Foreskin keratinocyte (primary cell): ENCODE measurements at places on chromosomes 12 and 14. TPM values are rescaled to one million over a fixed set of nuclear protein-coding genes. Genes with fewer than 3 reads are reported as not detected.

GRCh38 chr12:8154526-8154925 lies 2.3 kb upstream of the ZNF705A start:
- DNase-seq = no peak

GRCh38 chr14:93286212-93286890 lies 46.5 kb downstream of the BTBD7 start:
- DNase-seq = no peak

- no peak for DNase-seq
These were observed 16.6 kb upstream of the SUSD6 start for GRCh38 chr14:69594846-69595245.

DNA sequence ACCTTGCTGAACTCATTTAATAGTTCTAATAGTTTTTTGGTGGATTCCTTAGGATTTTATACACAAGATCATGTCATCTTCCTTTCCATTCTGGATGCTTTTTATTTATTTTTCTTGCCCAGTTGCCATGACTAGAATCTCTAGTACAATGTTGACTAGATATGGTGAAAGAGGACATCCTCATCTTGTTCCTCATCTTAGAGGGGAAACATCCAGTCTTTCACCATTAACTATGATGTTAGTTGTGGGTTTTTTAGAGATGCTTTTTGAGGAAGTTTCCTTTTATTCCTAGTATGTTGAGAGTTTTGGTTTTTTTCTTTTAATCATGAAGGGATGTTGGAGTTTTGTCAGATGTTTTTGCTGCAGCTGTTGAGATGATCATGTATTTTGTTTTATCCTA lies 8.7 kb downstream of the ANKRD13A start:
- DNase-seq = no peak

PRPF40B gene
- 20.3 and 20.6 TPM in 2 replicates for polyA plus RNA-seq

GRCh38 chr14:74647678-74648461 lies 35.8 kb upstream of the LTBP2 start:
- DNase-seq = peak; percentile 87

CLEC4A gene
- polyA plus RNA-seq = 0.34 TPM in 1 of 2 replicates, not detected in the other

GRCh38 chr12:92604786-92605185 lies 98.0 kb upstream of the PLEKHG7 start:
- DNase-seq = no peak

- no peak for DNase-seq
These were observed 121.7 kb downstream of the CRACR2A start for GRCh38 chr12:3631272-3631637.

- DNase-seq = no peak
These were observed 17.1 kb downstream of the HELB start for GRCh38 chr12:66319266-66319954.

- DNase-seq = no peak
These were observed at the start of gene PTGER2 for GRCh38 chr14:52313903-52314594. TSS of gene PTGER2 (plus strand) at chr14:52314312. CDS start at chr14:52314549, 237 bp downstream.

DNA sequence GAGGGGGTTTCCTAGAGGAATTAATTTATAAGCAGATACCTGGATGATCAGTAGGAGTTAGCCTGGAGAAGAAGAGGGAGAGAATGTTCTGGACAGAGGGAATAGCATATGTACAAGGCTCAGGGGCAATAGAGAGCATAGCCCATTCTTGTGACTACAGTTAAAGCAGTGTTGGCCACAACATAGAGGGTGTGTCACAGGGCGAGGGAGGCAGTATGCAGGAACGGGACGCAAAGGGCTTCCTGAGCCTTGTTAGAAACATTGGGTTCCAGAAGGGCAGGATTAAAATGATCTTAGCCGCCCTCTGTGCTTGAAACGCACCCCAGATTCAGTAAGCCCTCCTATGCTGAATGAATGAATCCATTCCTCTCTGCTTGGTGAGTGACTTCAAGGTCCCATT lies 142.2 kb upstream of the PWP1 start:
- no peak for DNase-seq

DNA sequence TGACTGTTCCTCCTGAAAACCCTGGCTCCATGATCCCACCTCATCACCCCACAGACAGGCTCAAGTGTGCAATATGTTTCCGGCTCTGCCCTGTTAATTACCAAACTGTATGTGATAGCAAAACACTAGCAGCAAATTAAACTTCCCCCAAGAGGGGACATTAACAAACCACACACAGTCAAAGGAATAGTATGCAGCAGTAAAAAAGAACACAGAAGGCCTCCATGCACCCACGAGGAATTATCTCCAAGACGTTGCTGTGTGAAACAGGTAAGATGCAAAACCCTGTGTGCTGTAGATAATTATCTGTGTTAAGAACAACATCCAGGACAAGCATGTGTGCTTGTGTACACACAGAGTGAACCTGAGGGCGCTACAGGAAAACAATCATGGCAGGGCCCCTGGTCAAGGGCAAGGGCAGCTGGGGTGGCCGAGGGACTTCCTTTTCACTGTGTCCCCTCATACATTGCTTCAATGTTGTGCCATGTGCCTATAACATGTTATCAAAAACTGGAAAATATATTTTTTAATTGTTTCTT lies 35.8 kb downstream of the ITPK1 start:
- DNase-seq = no peak

DNA sequence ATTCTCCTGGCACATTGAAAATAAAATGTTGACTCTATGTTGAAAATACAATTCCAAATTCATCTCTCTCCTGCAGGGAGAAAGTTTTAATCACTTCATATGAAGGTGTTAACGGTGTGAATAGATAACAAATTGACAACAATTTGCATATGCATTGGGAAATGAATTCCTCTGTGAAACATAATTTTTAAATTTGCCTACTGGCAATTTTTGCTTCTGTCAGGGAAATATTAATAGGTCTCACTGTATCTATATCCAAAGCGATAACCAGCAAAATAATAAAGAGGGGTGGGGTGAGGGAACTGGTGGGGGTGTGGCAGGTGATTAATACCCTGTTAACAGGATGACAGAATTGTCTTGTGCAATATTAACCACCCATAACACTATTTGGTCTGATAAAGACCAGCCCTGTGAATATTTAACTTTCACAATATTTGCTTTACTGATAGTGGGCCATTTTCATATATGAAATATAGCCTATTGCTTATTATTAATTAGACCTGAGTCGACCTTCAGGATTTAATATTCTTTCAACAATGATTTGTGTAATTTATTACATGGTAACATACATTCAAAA lies 239.0 kb upstream of the SSTR1 start:
- DNase-seq = no peak
